ENCODE measurements at places on chromosomes 12 and 14.

GRCh38 chr12:49092086-49092815 is 2.4 kb downstream of the DHH start:
- peak; percentile 89 for DNase-seq

DNA sequence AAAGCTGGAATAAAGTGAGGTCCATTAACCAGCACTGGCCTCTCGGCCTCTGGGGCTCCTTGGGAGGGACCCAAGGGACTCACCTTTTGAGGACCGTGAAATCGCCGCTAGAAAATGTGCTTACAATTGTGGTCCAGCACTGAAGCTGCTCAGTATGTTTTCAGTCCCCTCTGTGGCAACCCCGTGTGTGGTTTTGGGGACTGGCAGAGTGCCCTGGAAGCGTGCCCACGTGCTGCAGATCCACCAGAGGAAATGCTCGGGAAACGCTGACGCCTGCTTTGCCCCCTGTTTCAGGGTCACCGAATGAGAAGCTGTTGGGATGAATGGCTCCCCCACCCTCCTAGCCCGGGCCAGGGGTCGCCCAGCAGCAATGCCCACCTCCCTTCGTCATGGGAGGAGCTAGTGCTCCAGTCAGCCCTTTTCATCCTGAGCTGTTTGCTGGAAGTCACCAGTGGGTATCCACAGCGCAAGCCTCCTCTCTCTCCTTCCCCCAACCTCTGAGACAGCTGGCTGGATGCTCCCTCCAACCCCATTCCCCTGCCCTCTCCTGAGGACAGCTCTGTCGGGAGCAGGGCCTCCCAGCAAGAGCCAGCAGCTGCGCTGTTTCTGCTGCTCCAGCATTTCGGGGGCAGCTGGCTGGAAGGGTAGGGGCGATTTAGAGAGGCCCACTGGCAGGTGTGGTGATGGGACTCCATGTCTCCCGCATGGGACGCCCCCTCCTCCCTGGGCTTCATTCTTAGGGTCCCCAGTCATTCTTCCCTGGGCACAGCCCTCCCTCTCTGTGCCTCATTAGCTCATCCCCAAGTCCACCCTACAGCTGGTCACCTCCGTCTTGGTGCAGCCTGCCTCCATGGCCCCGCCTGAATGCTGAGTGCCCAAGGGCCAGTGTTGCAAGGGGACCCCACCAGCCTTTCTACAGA is 33.2 kb upstream of the PPP1R13B start:
- DNase-seq, result no peak

DNA sequence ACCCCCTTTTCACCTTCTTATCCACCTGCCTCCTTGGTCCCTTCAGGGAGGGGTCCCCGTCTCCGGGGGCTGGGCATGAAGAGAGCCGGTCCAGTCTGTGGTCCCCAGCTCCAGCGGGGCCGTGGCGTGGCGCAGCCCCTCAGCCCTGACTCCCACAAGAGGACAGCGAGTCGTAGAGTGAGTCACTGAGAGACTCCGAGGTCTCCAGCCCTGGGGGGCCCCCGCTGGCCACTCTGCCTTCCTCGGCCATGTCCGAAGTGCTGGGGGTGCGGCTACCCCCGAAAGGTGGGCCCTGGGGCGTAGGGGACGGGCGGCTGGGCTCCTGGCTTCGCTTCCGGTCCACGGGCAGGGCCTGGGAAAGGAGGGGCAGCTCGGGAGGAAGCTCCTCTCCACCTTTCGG is 36.5 kb downstream of the NCKAP5L start:
- DNase-seq, result no peak

- DNase-seq, result no peak
Observed at GRCh38 chr12:31331242-31331641, 5.3 kb upstream of the SINHCAF start.

DNA sequence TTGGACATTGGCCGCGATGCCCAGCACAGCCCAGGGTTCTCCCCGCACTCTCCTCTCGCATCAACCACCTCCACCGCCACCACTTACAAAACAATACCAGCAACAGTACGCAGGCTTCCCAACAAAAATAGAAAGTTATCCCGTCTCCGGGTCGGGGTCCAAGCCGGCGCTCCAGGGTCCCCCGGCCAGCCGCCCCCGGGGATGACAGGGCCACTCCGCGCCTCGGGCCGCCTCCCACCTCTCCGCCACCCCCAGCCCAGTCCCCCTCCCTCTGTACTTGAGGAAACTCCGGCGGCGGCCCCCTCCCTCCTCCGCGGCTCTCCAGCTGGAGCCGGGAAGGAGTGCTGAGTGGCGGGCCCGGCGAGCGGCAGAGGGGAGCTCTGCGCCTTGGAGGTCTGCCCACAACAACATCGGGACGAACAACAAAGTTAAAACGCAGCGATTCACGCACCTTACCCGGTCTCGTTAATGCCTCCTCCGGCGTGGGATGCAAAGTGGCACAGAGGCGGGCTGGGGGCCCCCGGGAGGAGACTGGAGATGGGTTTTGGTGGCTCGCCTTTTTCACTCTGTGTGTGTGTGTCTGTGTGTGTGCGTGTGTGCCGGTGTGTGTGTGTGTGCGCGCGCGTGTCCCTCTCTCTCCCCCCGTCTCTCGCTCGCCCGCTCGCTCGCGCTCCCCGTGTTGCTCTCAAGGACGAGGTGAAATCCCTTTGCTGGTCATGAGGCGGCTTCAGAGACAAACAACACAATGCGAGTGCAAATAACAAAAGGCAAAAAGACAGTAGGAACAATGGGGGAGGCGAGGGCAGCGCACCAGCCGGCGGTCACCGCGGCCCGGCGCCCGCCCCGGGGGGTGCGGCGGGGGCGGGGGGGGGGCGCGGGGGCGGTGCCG is 386.8 kb downstream of the BCAT1 start:
- DNase-seq, result no peak

- no peak for DNase-seq
Observed at GRCh38 chr12:75480469-75480949, at the start of gene GLIPR1. GLIPR1 (plus strand) TSS chr12:75480755; CDS start chr12:75480881, 126 bp downstream.

DNA sequence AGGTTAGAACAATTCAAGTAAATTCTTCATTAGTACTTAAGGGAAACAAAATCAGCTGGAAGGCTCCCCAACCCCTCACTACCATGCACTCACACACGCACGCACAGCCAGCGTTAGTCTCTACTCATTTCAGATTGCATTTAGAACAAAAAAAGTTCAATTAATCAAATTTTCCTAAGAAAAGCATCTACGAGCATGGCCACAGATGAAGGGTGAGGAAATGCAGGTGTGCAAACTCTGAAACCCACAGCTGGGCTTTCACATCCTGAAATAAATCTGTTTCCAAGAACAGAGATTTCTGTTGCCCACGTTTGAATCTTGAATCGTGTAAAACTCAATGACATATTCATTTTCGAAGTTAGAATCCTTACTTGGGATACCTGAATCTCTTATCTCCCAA is 62.6 kb downstream of the SEL1L start:
- DNase-seq, result no peak

DNA sequence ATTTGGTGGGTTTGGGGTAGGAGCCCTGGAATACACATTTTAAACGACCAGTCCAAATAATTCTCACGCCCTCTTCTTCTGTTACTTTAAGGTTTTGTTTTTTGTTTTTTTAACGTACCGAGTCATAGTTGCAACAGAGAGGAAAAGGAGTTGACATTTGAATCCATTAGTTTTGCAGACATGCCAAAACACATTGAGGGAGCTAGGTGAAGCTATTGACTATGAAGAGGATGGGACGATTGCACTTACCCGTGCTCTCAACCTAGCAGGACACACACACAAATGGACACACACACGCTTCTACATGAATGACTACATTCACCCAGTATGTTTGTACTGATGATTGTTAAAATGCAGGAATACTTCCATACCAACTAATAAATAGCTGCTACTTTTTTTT is 54.3 kb upstream of the CIT start:
- no peak for DNase-seq

DNA sequence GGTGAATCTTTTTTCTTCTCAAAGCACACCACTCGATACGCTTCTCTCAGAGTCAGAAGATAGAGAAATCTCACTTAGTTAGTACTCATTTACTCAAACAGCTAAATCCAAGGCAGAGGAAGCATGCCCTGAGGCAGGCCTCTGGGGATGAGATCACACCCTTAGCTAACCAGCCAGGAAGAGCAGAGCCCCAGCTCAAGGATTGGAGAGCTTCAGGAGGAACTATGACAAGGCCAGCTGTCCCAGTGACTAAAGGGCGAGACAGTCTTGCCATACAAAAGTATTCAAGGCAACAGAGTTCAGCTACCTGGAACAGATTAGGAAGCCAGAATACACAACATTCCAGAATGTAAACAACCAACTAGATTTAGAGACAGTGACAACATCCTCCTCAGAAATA is 197.7 kb upstream of the CCDC196 start:
- no peak for DNase-seq

DNA sequence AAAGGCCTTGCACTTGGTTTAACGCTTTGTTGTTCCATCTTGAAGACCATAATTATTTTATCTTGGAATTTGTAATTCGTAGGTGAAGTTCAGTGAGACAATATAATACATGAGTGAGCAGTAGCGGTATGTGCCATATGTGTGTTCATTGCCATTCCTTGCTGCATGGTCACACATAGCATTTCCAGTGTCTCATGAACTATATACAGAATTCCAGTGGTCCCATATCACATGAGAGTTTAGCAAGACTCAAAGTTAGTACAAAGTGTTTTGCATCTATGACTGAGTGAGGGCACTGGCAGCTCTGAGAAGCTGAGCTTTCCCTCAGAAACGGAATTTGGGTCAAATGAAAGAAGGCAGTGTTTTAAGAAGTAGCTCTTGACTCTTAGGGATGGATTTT is 359.8 kb downstream of the FOXG1 start:
- no peak for DNase-seq

- DNase-seq, result no peak
Observed at GRCh38 chr14:71467361-71467811, 464.8 kb upstream of the RGS6 start.

DNA sequence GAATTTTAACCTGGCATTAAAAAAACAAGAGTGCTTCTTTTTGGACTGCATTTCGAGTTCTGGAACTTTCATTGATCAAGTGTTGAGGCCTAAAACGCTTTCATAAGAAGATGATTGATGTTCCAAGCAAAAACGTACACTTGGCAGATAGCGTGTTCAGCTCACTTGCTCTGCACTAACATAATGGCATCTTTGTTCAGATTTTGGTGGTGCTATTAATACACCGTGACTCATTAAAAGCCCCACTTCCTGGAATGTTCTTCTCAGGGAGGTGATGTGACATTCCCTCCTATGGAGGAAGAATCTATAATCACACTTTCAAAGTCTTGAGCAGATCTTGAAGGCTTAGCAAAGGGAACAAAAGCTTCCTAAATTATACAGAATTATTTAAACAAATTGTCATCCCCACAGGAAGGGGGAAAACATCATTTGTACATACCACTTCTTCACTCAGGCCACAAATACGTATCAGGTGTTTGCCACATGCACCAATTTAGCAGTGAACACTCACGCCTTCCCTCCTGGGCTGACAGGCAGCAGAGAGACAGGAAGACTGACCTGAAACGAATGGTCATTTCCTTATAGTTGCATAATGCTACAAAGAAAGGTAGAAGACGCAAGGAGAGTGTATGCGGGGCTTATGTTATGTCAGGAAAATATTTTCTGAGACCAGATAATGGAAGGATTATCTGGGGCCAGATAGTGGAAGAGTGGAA is 15.4 kb downstream of the HSP90AA1 start:
- no peak for DNase-seq

GRCh38 chr12:52618216-52618615 is at the start of gene KRT73:
KRT73 (minus strand) TSS chr12:52618559; CDS start chr12:52618524, 35 bp downstream.
- no peak for DNase-seq

DNA sequence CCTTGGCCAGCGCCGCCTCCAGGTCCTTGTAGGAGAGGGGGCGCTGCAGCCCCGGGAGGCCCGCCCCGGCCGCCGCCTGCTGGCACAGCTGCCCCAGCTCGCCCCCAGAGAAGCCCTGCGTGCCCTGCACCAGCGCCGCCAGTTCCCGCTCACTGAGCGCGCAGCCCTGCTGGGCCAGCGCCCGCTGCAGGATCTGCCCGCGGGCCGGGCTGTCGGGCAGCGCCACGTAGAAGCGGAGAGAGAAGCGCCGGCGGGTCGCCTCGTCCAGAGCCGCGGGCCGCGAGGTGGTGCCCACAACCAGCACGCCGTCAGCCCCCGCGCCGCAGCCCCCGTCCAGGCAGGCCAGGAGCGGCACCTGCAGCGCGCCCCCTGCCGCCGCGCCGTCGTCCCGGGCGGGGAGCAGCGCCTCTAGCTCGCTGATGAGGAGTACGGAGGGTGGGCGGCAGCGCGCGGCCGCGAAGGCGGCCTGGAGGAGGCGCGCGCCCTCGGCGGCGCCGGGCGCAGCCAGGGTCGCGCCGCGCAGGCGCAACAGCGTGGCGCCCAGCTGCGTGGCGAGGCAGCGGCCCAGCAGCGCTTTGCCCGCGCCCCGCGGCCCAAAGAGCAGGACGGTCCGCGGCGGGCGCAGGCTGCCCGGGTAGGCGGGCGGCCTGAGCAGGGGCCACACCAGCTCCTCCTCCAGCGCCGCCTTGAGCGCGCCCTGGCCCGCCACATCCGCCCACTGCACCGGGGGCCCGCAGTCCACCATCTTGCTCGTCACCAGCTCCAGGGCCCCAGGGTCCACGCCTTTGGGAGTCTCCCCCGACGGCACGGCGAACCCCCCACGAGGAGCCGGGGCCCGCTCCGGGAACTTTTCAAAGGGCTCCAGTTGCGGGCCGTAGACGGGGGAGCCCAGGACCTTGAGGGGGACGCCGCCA is 27.7 kb downstream of the FIGNL2 start:
- no peak for DNase-seq

DNA sequence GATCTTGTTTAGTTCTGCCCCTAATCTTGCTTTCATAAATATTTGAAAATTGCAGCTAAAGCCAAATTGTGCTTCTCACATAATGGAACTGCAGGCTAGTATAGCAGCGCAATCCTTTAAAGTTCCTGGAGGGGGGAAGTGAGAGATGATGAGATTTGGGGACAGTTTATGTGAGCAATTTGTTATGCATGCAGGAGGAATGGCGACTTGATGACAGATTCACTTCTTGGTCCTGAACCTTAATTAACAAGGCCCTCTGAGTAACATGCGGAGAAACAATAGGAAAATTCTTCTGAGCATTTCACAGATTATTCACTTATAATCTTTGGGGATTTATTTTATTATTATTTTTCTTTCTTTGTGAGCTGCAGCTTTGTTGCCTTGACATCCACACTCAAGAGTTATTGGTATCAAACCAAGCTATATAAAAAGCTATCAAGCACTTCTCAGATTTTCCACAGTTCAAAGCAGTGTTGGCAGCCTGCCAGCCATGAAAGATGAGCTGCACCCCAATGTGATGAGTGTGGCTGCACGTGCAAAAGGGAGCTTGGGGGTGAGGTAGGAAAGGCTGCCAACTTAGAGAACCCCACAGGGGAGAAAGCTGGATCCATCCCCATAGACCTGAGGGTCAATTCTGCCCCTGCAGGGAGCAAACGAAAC is 1662.2 kb upstream of the FLRT2 start:
- no peak for DNase-seq

GRCh38 chr12:124394462-124395128 is 99.7 kb downstream of the RFLNA start:
- DNase-seq, result no peak

- no peak for DNase-seq
Observed at GRCh38 chr12:124295431-124296058, 652 bp downstream of the RFLNA start.

- DNase-seq, result no peak
Observed at GRCh38 chr14:51398898-51399297, 158.9 kb downstream of the TMX1 start.
